ENCODE measurements at places on chromosomes 7 and 10. TPM values are rescaled to one million over a fixed set of nuclear protein-coding genes. Genes with fewer than 3 reads are reported as not detected.

GIMAP8 gene
- not detected for total RNA-seq

TDRD1 gene
- 3.3 TPM for total RNA-seq

PLCE1 gene
- total RNA-seq: 0.59 TPM

TAS2R41 gene
- total RNA-seq: not detected

MRLN gene
- not detected for total RNA-seq

DRGX gene
- total RNA-seq: not detected

All from subcutaneous preadipocyte (primary cell).